ENCODE measurements at places on chromosomes 7 and 10.
A peak's percentile ranks its signal among the peaks of the same experiment; 100 is the strongest.

DNA sequence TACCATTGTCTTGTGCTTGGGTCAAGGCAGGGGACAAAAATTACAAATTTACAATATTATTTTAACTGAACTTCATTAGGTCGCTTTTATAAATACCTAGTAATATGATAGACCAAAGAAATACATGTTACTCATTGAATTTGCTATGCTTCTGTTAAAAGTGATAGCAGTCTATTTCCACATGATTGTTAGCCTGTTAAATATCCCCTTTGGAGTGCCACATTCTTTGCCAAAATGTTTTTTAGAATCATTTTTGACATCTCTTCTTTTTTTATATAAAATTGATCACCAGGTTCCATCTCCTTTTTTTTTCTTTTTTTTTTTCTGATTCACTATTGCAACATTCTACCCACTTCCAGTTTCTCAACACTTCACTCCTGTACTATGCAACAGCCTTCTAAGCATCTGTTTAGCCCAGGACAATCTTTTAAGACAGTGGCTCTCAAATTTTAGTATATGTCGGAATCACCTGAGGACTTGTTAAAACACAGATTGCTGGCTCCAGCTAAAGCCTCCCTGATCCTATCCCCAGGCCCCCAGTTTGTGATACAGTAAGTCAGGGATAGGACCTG lies 16.4 kb upstream of the NDUFA5 start:
- DNase-seq = no peak

DNA sequence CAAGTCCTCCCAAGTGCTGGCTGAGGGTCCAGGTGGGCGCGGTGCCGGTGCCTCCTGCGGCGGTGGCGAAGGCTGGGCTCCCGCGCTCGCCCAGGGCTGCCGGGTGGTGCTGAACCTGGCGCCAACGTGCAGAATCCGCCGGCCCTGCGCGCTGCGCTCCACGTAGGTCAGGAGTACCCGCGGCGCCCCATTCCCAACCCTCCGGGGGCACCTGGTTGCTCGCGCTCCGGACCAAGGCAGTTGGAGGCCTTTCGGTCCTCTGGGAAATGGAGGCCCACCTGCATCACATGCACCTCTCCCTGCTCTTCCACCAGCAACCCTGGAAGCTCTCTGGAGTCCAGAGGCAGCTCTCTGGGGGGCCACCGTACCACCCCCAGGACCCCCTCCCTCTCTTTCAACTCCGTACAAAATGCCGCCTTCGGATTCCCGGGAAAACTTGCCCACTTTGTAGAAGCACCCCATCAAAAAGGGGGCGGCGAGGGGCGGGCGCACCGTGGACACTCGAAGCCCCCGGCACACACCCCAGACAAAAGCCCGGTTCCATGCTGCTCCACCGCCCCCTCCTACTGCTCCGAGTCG lies 745 bp downstream of the SLC16A9 start:
- DNase-seq = no peak

GRCh38 chr10:681670-682318 lies 7.7 kb downstream of the DIP2C start:
- no peak for DNase-seq

GRCh38 chr10:70292004-70292403 lies 8.2 kb upstream of the NPFFR1 start:
- no peak for DNase-seq

DNA sequence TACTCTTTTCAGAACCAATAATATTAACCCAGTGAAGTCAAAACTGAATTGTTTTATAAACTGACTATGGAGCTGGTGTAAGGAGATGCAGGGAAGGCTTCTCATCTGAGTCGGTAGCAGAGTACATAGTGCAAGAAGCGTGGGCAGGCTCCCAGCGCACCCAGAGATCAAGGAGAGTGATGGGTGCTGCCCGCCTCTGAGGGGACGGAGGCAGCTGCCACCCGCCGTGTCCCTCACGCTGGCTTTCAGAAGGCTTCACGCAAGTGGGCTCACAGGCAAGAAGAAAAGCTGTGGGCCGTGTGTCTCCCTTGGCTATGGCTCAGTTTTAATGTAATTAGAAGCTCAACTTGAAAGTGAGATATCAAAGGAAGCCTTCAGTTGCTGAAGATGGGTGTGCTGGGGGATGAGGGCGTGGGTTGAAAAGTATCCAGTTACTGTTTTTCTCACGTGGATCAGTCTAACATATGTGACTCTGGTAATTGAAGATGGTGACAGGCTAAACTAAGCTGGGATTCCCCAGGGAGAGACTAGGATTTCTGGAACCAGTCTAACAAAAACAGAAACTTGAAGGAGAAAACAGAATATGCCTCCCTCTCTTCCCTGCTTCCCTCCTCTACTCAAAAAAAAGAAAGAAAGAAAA lies 159.9 kb downstream of the MGMT start:
- DNase-seq = no peak

DNA sequence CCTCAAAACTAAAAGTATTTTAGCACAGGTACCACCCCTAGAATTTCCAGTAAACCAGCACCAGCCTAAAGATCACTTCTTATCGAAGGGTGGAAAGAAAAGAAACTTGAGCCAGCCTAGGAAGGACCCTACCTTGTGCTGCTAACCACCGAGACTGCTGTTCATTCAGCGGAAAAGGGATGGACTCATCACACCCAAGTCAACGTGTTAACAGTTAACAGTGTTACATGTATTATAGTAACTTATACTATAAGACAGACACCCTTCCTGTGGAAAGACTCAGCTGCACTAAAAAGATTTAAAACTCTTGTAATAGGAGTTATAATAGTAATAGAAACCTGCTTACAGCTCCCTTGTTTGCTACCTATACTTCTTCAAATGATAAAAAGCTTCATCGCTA lies 39.8 kb downstream of the MINDY4 start:
- no peak for DNase-seq

GRCh38 chr10:108560488-108560887 lies 1362.8 kb downstream of the XPNPEP1 start:
- DNase-seq = no peak

GRCh38 chr10:85492684-85493083 lies 873.9 kb downstream of the GRID1 start:
- no peak for DNase-seq

- peak; percentile 96 for DNase-seq
These were observed 44.6 kb upstream of the DLG5 start for GRCh38 chr10:77970869-77971803.

- no peak for DNase-seq
These were observed 60.0 kb upstream of the CYTH3 start for GRCh38 chr7:6332386-6332785.

GRCh38 chr7:28759475-28759971 lies 198.6 kb downstream of the TRIL start:
- DNase-seq = no peak

DNA sequence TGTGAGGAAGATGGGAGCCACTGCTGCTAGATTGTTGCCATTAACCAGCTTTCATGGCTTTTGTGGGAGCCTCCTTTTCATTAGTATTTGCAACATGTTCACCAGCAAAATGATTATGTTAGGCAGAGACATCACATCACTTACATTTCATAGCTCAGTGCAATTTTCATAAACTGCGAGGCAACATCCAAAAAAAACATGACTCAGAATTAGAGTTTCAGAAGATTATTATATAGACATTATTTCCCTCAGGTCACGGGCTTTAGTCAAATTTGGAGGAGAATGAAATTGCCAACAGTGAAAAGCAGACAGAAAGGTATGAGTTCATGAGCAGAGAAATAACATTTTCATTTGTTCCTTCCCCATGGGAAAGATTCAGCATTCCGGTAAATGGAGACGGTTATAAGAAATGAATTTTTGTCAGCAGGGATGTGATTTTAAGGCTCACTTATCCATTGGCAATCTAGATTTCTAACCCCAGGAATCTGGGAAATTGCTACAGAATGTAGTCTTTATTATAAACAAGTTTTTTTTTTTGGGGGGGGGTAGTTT lies 573.2 kb downstream of the AUTS2 start:
- no peak for DNase-seq

DNA sequence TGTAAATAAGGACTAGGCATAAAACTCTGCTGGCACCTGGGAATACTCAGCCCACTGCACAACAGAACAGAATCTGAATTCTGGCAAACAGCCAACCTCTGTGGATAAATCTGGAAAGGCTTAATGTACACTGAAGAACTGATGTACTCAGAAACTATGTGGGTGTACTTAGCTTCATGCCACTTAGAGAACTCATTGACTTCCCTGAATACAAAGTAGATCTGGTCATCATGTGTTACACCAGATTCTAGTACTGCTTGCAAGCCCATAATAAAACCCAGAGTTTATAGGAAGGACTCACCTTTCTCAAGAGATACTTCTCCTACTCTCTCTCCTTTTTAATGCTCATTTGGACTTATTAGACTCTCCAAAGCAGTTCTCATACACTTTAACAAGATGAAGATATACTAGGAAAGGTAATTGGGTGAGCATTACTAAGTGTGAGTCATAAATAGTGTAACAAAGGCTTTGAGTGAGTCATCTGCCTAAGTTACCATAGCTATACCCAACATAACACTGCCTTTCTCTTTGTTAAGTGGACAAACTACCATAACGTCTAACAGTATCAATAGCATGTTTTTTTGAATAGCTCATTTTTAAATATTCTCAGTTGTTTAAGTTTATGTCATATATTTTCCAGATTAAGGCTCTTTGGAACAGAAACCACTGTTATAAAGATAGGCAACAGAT lies 309.1 kb downstream of the MDFIC start:
- peak; percentile 94 for DNase-seq

GRCh38 chr7:103867874-103868273 lies 121.6 kb downstream of the RELN start:
- no peak for DNase-seq

- no peak for DNase-seq
These were observed 17.3 kb downstream of the CAMK2B start for GRCh38 chr7:44307905-44308595.

- no peak for DNase-seq
These were observed 59.0 kb upstream of the HABP2 start for GRCh38 chr10:113493882-113494301.

- no peak for DNase-seq
These were observed 9.0 kb upstream of the ADAP1 start for GRCh38 chr7:963236-964078.

DNA sequence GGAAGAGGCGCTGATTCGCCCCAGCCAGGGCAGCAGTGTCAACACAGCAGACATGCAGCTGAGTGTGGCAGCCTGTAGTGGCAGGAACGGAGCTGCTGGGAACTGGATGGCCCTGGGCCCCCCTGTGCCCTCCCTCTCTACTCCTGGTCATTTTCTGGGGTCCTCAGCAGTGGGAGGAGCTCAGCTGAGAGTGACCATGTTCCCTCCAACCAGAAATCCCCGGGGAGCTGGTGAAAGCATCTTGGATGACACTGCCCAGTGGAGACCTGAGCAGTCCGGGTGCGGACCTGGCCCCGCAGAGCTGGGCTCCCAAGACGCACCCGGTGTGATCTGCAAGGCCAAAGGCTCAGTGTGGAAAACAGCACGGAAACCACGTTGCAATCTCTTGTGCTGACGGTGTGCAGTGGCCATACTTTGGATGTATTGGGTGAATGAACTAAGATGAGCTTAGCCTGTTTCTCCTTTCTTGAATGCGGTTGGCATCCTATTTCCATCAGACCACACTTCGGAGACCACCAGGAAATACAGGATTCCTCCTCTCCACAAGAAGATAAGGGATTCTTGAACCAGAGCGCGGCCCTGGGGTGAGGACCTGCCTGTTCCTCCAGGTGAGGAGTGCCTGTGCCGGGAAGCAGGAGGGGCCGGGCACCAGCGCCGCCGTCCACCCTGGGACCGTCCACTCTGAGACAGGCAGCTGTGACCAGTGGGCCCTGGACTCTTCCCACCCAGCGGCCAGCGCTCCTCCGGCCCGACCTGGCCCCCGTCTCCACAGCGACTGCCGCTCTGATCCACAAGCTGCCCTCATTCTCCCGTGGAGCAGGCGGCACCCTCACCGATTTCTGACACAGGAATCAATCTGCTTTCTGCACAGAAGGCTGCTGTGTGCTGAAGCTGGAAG lies 93.5 kb upstream of the DIP2C start:
- no peak for DNase-seq

GRCh38 chr10:110460111-110460809 lies 37.4 kb upstream of the DUSP5 start:
- no peak for DNase-seq

DNA sequence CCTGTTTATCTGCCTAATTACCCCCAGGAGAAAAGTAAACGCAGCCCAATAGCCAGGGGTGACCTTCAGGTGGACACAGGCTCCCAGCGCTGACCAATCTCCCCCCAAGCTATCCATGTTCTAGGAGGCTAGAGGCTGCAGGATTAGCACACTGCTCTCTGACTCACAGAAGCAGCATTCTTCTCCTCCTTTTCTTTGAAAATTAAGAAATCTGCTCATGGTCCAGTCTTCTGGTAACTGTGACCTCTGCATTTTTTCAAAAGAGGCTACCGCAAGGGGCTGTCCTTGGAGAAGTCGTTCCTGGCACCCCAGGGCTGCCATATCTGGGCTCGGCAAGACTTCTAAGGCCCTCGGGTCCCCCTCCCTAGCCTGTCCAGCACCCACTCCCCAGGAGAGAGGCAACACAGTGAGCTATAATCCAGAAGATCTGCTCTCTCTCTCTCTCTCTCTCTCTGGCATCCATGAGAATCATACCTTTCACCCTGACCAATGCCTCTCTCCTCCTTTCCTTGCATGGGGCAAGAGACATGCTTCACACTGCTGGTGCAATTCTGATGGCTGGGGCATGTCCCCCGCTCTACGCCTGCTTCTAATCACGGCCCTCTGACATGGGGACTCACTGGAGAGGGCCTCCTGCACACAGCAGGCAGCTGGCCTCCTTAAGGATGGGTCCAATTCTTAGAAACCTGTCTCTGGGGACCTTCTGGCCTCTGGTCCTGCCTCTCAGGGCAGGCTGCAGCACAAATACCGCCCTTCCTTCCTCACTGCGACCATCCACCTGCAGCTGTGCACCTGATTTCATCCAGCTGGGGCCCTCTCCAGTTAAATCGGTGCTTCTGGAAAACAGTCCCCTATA lies 27.3 kb downstream of the ANXA11 start:
- peak; percentile 51 for DNase-seq

- no peak for DNase-seq
These were observed 820.0 kb downstream of the XPNPEP1 start for GRCh38 chr10:109103278-109103677.

DNA sequence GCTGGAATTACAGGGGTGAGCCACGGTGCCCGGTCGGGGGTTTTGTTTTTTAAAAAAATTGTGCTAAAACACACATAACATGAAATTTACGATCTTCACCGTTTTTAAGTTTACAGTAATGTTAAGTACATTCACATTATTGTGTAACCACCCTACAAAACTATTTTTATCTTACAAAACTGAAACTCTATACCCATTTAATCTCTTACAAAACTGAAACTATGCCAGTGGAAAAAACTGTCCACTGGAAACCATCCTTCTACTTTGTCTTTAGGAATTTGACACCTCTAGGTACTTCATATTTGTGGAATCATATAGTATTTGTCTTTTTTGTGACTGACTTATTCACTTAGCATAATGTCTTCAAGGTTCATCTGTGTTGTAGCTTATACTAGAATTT lies 1.0 kb upstream of the PSMC2 start:
- no peak for DNase-seq

DNA sequence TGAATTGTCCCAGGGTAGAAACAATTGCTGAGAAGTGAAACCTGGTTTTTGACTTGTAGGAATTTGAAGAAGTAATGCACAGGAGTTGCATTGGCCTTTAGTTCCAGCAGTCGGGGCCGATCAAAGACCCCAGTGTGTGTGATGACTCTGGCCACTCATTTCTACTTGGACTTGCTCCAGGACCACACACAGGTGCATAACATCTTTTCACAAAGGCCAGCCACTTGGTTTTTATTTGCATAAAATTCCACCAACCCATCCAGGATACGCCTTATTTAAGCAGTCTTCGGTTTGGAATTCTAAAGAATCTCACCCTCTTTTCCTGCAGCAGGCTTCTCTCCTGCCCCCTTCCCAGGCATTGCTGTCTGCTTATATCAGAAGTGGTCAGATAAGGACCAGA lies 162.0 kb upstream of the HABP2 start:
- no peak for DNase-seq

GRCh38 chr10:28561531-28561930 lies 28.6 kb downstream of the WAC start:
- DNase-seq = no peak
